ENCODE measurements at places on chromosomes 3 and 15.

DNA sequence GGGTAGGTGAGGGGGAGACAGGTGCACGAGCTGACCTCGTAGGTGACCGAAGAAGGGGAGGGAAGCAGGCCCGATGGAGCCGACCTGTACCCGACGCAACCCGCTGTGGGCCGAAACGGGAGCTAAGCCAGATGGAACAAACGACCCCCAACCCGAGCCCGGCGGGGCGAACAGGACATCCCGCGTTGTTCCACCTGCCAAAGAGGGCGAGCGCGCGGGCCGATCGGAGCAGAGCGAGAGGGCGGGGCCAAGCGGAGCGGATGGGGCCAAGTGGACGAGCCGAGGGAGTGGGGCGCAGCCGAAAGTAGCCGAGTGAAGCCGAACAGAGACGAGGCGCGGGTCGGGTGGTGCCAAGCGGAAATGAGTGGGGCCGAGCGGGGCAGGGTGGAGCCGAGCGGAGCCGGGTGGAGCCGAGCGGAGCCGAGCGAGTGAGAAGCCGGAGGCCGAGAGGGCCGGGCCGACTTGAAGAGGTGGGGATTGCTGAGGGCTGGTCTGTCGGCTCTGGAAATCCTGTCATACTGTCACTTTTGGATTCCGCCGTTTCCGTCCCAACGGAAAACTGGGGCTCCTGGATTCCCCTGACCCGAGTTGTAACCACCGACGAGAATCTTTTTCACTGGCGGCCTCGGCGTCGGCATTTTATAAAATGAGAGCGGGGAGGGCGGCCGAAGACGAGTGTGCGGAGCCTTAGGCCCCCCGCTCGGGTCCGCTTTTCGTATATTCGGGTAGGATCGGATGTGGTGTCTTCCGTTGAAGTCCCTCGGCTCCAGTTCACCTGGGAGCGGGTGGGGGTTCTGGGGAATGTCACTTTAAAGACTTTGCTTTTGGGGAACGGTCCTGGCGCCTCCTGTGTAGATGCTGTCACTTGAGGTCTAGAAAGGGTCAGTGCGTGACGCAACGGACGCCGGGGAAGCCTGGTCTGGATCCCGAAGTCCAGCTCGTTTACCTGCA is 15.6 kb upstream of the WNT7A start:
- DNase-seq = peak; percentile 79

DNA sequence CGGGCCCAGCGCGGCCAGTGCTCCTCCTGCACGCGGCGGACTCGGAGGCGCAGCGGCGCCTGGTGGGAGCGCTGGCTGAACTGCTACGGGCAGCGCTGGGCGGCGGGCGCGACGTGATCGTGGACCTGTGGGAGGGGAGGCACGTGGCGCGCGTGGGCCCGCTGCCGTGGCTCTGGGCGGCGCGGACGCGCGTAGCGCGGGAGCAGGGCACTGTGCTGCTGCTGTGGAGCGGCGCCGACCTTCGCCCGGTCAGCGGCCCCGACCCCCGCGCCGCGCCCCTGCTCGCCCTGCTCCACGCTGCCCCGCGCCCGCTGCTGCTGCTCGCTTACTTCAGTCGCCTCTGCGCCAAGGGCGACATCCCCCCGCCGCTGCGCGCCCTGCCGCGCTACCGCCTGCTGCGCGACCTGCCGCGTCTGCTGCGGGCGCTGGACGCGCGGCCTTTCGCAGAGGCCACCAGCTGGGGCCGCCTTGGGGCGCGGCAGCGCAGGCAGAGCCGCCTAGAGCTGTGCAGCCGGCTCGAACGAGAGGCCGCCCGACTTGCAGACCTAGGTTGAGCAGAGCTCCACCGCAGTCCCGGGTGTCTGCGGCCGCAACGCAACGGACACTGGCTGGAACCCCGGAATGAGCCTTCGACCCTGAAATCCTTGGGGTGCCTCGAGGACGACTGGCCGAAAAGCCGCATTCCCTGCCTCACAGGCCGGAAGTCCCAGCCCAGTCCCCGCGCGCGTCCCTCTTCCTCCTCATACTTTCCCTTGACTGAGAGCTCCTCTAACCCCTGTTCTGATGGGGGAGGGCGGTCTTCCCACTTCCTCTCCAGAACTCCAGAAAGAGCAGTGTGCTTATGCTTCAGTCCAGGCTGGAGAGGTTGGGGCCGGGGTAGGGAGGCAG is 1.4 kb upstream of the IL17RC start:
- peak; percentile 65 for DNase-seq

DNA sequence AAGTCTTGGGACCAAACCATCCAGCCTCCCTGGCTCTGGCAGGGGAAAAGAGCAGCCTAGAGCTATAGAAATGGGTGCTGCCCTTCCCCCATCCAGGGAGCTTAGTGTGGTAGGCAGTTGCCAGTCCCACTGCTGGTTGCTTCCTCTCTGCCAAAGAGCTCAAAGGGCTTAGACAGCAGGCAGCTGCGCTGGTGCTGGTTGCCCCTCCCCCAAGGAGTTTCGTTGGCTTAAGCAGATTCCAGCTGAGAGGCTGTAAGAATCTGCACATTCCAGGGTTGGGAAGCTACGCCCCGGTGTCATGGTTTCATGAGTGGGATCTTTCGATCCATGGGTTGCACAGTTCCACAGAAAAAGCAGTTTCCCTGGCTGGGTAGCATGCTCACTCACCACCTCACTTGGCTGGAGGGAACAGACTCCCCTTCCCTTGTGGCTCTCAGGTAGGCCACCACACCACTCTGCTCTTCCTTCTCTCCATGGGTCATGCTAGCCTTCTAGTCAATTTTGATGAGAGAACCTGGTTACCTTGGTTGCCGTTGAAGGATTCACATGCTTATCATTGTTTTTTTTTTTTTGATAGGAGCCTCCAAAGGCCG is 195.1 kb downstream of the EPHA6 start:
- DNase-seq = no peak

GRCh38 chr3:164416491-164417222 is 661.6 kb downstream of the SI start:
- DNase-seq = no peak
